ENCODE measurements at places on chromosomes 7 and 10. TPM values are rescaled to one million over a fixed set of nuclear protein-coding genes. Genes with fewer than 3 reads are reported as not detected.

Gene SLC29A4
- total RNA-seq = 12.1 TPM

Gene GDF2
- not detected for total RNA-seq

Gene AVPI1
- total RNA-seq = 129 TPM

Gene INA
- total RNA-seq = 20.0 TPM

Gene SRRM3
- total RNA-seq = 11.1 TPM

Gene PTPN20
- total RNA-seq = 3.9 TPM

Gene GHRHR
- not detected for total RNA-seq

Gene GATA3
- 6.4 TPM for total RNA-seq

Gene SLC13A1
- not detected for total RNA-seq

Gene EBLN1
- total RNA-seq = not detected

Gene SMARCD3
- 11.6 TPM for total RNA-seq

Gene ETV1
- 2.7 TPM for total RNA-seq

Gene HOXA3
- total RNA-seq = 6.9 TPM

Gene TAS2R41
- total RNA-seq = not detected

Gene PRR15
- total RNA-seq = 3.8 TPM

Gene CYP3A7
- total RNA-seq = 0.06 TPM

Gene ITPRID1
- not detected for total RNA-seq

Gene GRB10
- total RNA-seq = 65.1 TPM

Gene MYO1G
- 0.16 TPM for total RNA-seq

Gene EEPD1
- 56.9 TPM for total RNA-seq
